Stimulated activated CD4-positive, alpha-beta T cell treated with anti-CD3 and anti-CD28 coated beads, Interleukin-1b, Interleukin-23, amount 100 ng/mL, for 48 hours (primary cell): ENCODE measurements at places on chromosomes 12 and 14.

DNA sequence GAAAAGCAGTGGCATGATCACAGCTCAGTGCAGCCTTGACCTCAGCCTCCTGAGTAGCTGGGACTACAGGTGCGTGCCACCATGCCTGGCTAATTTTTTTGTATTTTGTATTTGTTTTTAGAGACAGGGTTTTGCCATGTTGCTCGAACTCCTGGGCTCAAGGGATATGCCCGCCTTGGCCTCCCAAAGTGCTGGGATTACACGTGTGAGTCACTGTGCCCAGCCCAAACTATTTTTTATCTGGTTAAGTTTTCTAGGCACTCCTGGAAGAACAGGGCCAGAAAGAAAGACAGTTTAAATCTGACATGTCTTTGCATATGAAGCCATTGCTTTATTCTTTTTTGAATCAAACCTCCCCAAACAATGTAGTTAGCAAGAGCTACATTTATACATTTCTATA lies 27.5 kb upstream of the PTGR2 start:
- DNase-seq = no peak

DNA sequence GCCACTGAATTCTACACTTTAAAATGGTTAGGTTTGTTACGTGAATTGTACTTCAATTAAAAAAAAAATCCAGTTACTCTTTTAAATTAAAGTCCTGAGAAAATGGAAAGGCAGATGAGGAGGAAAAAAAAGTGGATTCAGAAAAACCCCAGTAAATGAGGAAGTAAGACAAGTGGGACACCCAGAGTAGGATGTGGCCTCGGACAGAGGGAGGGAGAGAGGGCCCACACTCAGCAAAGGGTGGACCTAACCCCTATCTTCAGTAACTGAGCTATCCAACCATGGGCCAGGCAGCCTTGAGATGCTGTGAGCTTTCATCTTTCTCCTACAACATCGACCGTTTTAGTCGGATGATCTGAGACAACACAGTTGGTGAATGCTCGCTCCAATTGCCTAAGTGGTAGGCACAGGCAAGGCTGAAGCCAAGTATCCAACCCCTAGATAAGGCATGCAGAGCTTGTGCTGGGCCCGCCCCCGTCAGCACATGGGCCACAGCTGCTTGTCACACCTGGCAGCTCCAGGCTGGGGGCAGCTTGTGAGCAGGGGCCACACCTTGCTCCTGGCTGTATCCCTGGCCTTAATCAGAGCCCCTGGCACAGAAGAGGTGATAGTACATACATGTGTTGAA lies 142.1 kb downstream of the TTC7B start:
- no peak for DNase-seq

- no peak for DNase-seq
Observed at GRCh38 chr12:83156815-83157214, 470.1 kb downstream of the TMTC2 start.

DNA sequence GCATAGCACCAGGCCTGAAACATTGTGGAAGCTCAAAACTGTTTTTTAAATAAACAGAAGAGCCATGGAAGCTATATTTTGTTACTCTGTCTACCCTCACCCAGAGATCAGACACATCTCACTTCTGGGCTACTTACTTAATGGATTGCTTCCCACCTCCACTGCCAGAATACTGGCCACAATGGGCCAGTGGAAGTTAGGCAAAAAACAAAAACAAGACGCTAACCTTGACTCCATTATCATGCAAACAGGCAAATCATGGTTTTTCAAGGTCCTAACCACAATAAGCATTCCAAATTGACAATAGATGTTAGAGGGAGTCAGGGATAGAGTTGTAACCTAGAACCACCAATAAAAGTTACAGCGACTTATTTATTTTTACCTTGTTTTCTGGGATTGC lies 52.7 kb upstream of the PTCSC3 start:
- DNase-seq = no peak

DNA sequence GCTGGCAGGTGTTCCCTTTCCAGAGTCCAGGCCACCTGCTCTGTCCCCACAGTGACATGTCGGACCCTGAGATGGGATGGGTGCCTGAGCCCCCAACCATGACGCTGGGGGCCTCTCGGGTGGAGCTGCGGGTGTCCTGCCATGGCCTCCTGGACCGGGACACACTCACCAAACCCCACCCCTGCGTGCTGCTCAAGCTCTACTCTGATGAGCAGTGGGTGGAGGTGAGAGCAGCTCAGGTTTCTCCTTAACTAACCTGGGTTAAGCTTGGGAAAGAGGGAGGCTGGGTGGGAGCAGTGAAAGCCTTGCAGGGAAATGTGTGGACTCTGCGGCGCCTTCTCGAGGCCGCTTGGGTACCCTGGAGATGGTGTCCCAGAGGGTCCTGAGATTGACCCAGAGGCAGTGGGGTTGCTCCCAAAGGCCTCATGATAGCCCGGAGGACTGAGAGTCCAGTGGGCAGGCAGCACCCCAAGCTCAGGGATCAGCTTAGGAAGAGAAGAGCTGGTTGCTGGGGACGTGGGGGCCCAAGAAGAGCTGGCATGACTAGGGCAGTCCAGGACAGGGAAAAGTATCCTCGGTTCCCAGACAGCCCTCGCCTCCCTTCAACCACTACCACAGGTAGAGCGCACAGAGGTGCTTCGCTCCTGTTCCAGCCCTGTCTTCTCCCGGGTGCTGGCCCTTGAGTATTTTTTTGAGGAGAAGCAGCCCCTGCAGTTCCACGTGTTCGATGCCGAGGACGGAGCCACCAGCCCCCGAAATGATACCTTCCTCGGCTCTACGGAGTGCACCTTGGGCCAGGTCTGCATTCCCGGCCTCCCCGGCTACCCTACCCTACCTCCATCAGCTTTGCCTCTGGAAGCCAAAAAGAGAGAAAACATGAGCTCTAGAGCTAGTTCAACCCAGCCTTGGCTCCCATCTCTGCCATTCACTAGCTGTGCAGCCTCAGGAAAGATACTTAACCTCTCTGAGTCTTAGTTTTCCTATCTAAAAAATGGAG lies 1.8 kb downstream of the CPNE6 start:
- DNase-seq = no peak

DNA sequence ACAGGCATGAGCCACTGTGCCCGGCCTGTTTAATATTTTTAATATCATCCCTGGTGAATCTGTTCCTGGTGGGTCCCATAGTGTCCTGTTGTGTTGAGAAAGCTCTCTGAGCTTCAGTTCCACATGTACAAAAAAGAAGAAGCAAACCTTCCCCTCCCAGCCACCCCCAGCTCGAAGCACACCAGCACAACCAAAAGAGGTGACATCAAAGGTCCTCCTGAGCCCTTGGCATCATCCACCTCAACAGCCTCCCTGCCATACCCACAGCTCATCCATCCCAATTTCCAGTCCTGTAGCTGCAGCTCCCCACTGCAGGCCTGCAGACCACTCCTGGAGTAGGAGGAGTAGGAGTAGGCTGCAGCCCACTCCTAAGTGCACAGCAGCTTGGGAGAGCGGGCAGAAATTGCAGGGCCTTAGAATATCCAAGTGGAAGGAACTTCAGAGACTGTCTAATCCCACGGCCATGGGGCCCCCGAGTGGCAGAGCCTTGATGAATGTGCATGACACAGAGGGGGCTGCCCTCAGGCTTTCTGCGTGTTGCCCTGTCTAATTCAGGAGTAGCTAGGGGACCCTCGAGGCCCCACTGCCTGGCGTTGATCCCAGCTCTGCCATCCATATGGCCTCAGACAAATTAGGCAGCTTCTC lies 36.7 kb upstream of the CD9 start:
- DNase-seq = no peak
